Spleen (tissue), 13 donors: ENCODE measurements at places on chromosomes 1 and 21. TPM values are rescaled to one million over a fixed set of nuclear protein-coding genes. Genes with fewer than 3 reads are reported as not detected.
A peak's percentile ranks its signal among the peaks of the same experiment; 100 is the strongest.

ACTN2 gene
- 0.70 TPM for total RNA-seq

GRCh38 chr1:246398126-246398813 lies 108.8 kb downstream of the SMYD3 start:
- H3K36me3 ChIP-seq: no peaks in the 10 kb centered on the region
- H3K4me3 ChIP-seq: no peak overlapping the region
- no peak for DNase-seq
- no peaks in the 10 kb centered on the region for H3K27me3 ChIP-seq
- H3K27ac ChIP-seq: no peak overlapping the region
- no peaks in the 10 kb centered on the region for H3K4me1 ChIP-seq

- DNase-seq: no peak
- H3K4me1 ChIP-seq: no peaks in the 10 kb centered on the region
- H3K4me3 ChIP-seq: no peak overlapping the region
- peak overlapping the region; percentile 48 for H3K27ac ChIP-seq
- H3K27me3 ChIP-seq: peaks cover 8% of the 10 kb centered on the region
These were observed 117.5 kb downstream of the FOXD2 start for GRCh38 chr1:47555306-47555705.

GRCh38 chr1:14639291-14640050 lies 41.0 kb downstream of the KAZN start:
- H3K27ac ChIP-seq: no peak overlapping the region
- DNase-seq: no peak
- H3K36me3 ChIP-seq: no peaks in the 10 kb centered on the region
- no peak overlapping the region for H3K4me3 ChIP-seq

ANGPTL7 gene
- not detected for total RNA-seq

DNA sequence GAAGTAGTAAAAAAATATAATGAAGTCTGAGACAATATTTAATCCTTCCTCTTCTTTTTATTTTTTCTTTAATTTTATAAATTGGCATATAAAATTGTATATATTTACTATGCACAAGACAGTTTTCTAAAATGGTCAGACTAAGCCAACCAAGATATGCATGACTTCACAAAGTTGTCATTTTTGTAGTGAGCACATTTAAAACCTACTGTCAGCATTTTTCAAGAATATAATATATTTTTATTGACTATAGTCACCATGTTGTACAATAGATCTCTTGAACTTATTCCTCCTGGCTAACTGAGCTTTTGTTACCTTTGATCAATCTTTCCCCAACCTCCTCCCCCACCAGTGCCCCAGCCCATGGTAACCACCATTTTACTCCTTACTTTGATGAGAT lies 129.2 kb downstream of the ATP6V1G3 start:
- DNase-seq: no peak
- H3K27me3 ChIP-seq: no peaks in the 10 kb centered on the region
- H3K4me1 ChIP-seq: no peaks in the 10 kb centered on the region

DCDC2B gene
- total RNA-seq: not detected

DNA sequence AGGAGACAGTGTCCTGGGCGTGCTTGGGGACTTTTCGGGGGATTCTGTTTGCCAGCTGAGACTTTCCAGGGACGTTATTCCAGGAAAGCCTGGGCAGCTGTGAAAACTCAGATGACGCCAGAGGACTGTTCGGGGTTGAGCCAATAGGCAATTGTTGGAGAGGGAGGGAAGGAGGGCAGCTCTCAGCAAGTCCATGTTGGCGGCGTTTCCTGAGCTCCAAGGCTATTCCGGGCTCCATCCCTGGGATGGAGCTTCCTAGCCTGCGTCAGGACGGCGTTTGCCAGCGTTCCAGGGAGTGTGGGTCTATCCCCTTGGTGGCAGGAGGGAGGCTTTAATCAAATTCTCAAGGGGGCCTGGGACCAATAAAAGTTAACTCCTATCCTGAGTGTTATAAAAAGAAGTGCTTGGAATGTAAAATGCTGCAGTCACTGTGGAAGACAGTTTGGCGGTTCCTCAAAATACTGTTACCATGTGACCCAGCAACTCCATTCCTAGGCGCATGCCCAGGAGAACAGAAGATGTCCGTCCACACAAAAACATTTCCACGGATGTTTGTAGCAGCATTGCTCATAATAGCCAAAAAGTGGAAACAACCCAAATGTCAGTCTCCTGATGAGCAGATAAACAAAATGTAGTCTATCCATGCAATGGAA lies 15.2 kb downstream of the SLC27A3 start:
- peaks cover 35% of the 10 kb centered on the region for H3K4me1 ChIP-seq
- H3K27me3 ChIP-seq: no peaks in the 10 kb centered on the region
- peak overlapping the region; percentile 85 for H3K27ac ChIP-seq
- DNase-seq: peak; percentile 86

TRIM17 gene
- total RNA-seq: 3.5 TPM

- H3K36me3 ChIP-seq: no peaks in the 10 kb centered on the region
- no peak overlapping the region for H3K4me3 ChIP-seq
- H3K4me1 ChIP-seq: no peaks in the 10 kb centered on the region
- H3K27me3 ChIP-seq: peaks cover 7% of the 10 kb centered on the region
- no peak overlapping the region for H3K27ac ChIP-seq
These were observed 46.4 kb upstream of the SIPA1L2 start for GRCh38 chr1:232676307-232676706.

DNA sequence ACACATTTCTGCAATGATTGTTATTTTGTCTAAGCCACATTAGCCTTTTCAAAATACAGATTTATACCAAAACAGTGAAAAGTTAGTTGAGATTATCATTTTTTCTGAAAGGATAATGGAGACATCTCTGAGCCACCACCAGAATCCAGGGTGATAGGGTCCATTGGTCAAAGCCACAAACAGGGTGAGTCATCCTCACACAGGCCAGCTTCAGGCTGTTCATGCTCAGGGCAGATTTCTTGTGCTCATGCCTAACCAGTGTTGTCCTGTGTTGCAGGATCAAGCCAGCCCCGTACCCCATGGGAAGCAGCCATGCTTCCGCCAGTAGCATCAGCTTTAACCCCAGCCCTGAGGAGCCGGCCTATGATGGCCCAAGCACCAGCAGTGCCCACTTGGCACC lies 13.4 kb downstream of the ELOA start:
- no peak overlapping the region for H3K27ac ChIP-seq
- H3K4me1 ChIP-seq: no peaks in the 10 kb centered on the region
- H3K4me3 ChIP-seq: no peak overlapping the region
- DNase-seq: no peak
- no peaks in the 10 kb centered on the region for H3K27me3 ChIP-seq

- H3K27ac ChIP-seq: no peak overlapping the region
- H3K4me1 ChIP-seq: peaks cover 25% of the 10 kb centered on the region
- H3K36me3 ChIP-seq: no peaks in the 10 kb centered on the region
- no peak overlapping the region for H3K4me3 ChIP-seq
- no peak for DNase-seq
These were observed 5.7 kb downstream of the PADI4 start for GRCh38 chr1:17313530-17314309.

GRCh38 chr1:215529571-215529970 lies 37.5 kb upstream of the KCTD3 start:
- no peak overlapping the region for H3K4me3 ChIP-seq
- no peaks in the 10 kb centered on the region for H3K4me1 ChIP-seq
- no peaks in the 10 kb centered on the region for H3K27me3 ChIP-seq
- H3K36me3 ChIP-seq: no peaks in the 10 kb centered on the region
- no peak for DNase-seq

- H3K27ac ChIP-seq: no peak overlapping the region
- H3K4me3 ChIP-seq: no peak overlapping the region
- H3K4me1 ChIP-seq: no peaks in the 10 kb centered on the region
- no peaks in the 10 kb centered on the region for H3K36me3 ChIP-seq
These were observed 31.2 kb downstream of the FMN2 start for GRCh38 chr1:240122639-240123613.

DNA sequence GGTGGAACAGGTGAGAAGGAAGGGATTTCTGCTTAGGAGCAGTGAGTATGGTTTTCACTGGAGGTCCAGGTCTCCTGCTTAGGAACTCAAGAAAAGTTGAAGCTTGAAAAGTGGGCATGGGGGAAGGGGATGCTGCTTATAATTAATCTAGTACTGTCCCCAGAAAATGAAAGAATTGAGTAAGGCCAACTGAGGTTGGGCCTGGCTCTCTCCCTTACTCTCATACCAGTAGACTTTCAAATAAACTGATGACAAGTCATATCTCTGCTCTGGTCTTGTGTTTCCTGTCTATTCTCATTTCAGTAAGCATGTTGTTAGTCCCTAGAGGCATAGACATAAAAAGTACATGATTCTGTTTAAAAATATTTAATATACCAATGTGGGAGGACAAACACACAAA lies 26.4 kb downstream of the CD48 start:
- no peak for DNase-seq
- H3K27ac ChIP-seq: peak overlapping the region; percentile 83
- peaks cover 71% of the 10 kb centered on the region for H3K4me1 ChIP-seq
- H3K36me3 ChIP-seq: peaks cover 27% of the 10 kb centered on the region
- no peak overlapping the region for H3K4me3 ChIP-seq

GRCh38 chr1:117828201-117828600 lies 101.2 kb downstream of the GDAP2 start:
- no peak for DNase-seq
- no peak overlapping the region for H3K27ac ChIP-seq
- no peaks in the 10 kb centered on the region for H3K4me1 ChIP-seq
- H3K36me3 ChIP-seq: no peaks in the 10 kb centered on the region

GRCh38 chr1:206873603-206874188 lies 8.3 kb downstream of the IL20 start:
- H3K36me3 ChIP-seq: no peaks in the 10 kb centered on the region
- no peak overlapping the region for H3K4me3 ChIP-seq
- H3K27ac ChIP-seq: no peak overlapping the region
- DNase-seq: no peak
- H3K4me1 ChIP-seq: no peaks in the 10 kb centered on the region
- H3K27me3 ChIP-seq: no peaks in the 10 kb centered on the region

DNA sequence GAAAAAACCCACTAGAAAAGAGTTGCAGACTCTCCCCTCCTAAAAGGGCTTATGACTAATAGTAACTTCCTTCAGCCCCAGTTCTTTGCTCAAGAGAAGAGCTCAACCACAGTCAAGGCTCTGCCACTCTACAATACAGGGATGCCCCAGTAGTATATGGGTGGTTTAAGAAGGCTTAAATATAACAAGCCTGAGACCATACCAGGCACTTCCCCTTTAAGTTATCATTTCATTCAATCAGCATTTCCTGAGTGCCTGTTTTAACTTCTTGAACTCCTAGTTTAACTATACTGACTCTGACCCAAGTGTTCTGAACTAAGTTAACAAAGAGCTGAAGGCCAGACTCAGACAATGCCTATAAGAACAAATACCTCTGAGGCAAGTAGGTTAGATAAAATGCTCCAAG lies 19.8 kb downstream of the PRPF38A start:
- peaks cover 12% of the 10 kb centered on the region for H3K36me3 ChIP-seq
- peak overlapping the region; percentile 64 for H3K27ac ChIP-seq
- H3K4me3 ChIP-seq: no peak overlapping the region
- H3K27me3 ChIP-seq: no peaks in the 10 kb centered on the region
- peaks cover 19% of the 10 kb centered on the region for H3K4me1 ChIP-seq
- no peak for DNase-seq

GRCh38 chr1:176551146-176551545 lies 88.2 kb downstream of the PAPPA2 start:
- H3K36me3 ChIP-seq: no peaks in the 10 kb centered on the region
- no peak for DNase-seq
- no peak overlapping the region for H3K4me3 ChIP-seq
- H3K27me3 ChIP-seq: peaks cover 3% of the 10 kb centered on the region
- no peak overlapping the region for H3K27ac ChIP-seq

GRCh38 chr1:181545395-181545794 lies 62.1 kb downstream of the CACNA1E start:
- H3K4me1 ChIP-seq: no peaks in the 10 kb centered on the region
- no peaks in the 10 kb centered on the region for H3K36me3 ChIP-seq
- H3K27me3 ChIP-seq: no peaks in the 10 kb centered on the region
- no peak overlapping the region for H3K27ac ChIP-seq
- no peak overlapping the region for H3K4me3 ChIP-seq
- no peak for DNase-seq

DNA sequence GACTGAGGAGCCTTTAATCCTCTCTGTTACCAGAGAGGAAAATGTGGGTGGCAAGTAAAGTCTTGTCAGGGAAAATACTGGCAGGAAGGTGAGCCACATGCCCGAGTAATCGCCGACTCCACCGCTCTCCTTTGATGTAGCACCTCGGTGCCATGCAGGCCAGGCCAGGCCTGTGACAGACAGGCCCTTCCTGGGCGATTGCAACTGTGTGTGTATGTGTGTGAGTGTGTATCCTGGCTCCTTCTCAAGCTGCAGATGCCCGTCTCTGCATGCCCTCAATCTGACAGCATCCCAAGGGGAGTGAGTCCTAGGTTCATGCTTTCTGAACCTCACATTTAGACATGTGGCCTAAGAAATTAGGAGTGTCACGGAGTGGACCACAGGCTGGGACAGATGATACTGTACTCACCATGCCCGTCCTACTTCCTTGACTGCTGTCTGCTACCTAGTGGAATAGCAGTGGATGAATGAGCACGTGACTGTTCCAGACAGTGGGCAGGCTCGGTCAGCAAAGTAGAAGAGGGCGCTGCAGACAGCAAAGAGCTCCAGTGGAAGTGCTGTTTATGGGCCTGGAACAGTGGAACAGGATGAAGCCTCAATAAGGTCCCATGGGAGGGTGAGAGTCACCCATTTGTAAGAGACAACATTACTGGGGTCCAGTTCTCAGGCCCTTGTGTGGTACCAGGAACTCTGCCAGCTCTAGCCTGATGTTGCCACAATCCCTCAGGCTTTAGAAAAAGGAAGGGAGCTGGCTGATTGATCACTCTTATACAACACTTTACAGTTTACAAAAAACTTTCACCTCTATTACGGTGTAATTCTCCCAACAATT lies 25.3 kb downstream of the SERTAD4 start:
- peaks cover 2% of the 10 kb centered on the region for H3K27me3 ChIP-seq
- H3K27ac ChIP-seq: no peak overlapping the region
- H3K4me1 ChIP-seq: no peaks in the 10 kb centered on the region
- H3K36me3 ChIP-seq: no peaks in the 10 kb centered on the region
- DNase-seq: no peak

- H3K27ac ChIP-seq: no peak overlapping the region
- peaks cover 4% of the 10 kb centered on the region for H3K36me3 ChIP-seq
- DNase-seq: no peak
- H3K27me3 ChIP-seq: no peaks in the 10 kb centered on the region
- H3K4me1 ChIP-seq: peaks cover 3% of the 10 kb centered on the region
These were observed 14.7 kb downstream of the S100A10 start for GRCh38 chr1:151978922-151979321.

- H3K4me1 ChIP-seq: peaks cover 6% of the 10 kb centered on the region
- no peaks in the 10 kb centered on the region for H3K27me3 ChIP-seq
- no peak for DNase-seq
- no peak overlapping the region for H3K27ac ChIP-seq
These were observed 74.6 kb downstream of the PIK3R3 start for GRCh38 chr1:46057781-46058180.

DNA sequence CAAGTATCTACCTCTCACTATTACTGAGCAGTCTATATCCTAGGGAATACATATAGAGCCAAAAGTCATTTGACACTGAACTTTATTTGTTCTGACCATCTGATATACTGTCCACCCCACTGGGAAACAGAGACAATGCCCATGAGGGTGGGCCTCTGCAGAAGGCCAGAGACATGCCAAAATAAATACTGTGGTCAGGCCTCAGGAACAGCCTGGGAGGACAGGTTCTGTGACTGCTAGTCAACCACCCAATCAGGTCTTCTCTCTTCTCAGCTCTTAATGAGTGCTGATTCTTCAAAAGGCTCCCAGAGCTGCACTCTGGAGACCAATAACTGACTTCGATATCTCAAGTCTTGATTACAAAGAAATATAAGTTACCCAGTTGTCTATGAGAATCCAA lies 5.5 kb upstream of the ANKRD35 start:
- H3K4me1 ChIP-seq: peaks cover 28% of the 10 kb centered on the region
- H3K4me3 ChIP-seq: no peak overlapping the region
- H3K36me3 ChIP-seq: no peaks in the 10 kb centered on the region
- DNase-seq: no peak
- no peaks in the 10 kb centered on the region for H3K27me3 ChIP-seq
